Activated CD8-positive, alpha-beta T cell treated with anti-CD3 and anti-CD28 coated beads, Interleukin-2, amount 10 ng/mL, durations not matched to agents 7 days and 5 days (primary cell): ENCODE measurements at places on chromosomes 12 and 14.
A peak's percentile ranks its signal among the peaks of the same experiment; 100 is the strongest.

DNA sequence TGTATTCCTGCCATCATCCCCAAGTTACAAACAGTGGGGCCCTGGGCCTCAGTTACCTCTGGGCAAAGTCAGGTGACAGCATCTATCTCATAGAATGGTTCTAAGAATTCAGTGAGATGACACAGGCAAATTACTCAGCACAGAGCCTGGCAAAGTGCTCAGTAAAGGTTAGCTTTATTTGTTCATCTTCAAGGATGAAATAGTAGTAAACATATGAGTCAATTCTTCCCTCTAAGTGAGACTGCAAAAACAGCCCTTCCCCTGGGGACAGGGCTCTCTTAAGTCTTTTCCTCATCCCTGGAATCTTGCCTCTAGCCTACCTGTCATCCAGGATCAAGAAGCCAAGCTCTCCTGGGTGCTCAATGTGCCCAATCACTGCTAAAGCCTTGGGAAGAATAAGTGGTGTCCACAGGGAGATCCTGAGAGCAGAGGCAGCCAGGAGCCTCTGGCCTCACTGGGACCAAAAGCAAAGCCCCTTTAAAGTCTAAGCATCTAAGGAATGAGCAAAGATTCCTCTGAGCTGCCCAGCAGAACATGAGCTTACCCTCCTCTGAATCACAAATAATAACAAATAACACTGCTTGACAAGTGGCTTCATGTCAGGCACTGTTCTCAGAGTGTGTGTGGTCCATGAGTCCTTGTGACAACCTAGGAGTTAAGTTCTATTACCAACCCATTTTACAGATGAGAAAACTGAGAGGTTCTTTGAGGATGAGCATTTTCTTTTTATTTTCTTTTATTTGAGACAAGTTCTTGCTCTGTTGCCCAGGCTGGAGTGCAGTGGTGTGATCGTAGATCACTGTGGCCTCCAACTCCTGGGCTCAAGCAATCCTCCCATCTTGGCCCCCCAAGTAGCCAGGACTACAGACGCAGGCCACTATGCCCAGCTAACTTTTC, 12.1 kb downstream of the NUAK1 start:
- no peaks in the 10 kb centered on the region for H3K4me1 ChIP-seq
- DNase-seq: no peak
- no peak overlapping the region for H3K4me3 ChIP-seq
- H3K27ac ChIP-seq: no peak overlapping the region

GRCh38 chr12:91983935-91984334, 161.7 kb downstream of the BTG1 start:
- H3K36me3 ChIP-seq: no peaks in the 10 kb centered on the region
- H3K27ac ChIP-seq: no peak overlapping the region
- peaks cover 21% of the 10 kb centered on the region for H3K4me1 ChIP-seq
- DNase-seq: no peak
- no peak overlapping the region for H3K4me3 ChIP-seq

DNA sequence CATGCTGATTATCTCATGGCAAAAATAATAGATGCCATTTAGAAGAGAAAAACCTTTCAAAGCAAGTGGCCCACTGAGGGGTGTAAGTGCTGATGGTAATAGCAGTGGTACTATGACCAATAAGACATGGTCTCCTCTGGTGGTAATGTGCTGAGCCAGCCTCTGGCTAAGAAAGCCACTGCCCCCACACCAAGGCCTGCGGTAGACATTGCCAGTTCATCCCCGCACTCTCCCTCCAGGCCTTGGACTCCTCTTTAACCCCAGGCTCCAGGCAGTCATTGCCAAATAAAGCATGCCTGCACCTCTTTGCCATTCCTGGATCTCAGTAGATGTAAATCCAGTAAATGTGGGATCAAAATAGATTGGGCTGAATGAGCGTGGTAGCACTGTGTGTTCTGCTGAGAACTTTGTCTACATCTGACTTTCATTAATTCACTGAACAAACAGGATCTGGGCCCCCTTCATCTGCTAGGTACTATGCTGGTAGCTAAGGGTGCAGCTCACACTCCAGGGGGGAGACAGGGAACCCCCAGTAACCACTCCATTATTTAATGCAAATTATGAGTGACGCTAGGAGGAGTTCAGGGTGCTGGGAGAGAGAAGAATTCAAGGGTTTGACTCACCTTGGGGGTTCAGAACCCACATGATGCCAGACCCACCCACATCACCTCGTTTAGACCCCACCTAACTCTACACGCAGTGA, 89.3 kb downstream of the BCL11B start:
- no peaks in the 10 kb centered on the region for H3K27me3 ChIP-seq
- peaks cover 77% of the 10 kb centered on the region for H3K36me3 ChIP-seq
- DNase-seq: no peak
- H3K27ac ChIP-seq: peak overlapping the region; percentile 89
- peaks cover 99% of the 10 kb centered on the region for H3K4me1 ChIP-seq
- peak overlapping the region; percentile 25 for H3K4me3 ChIP-seq

DNA sequence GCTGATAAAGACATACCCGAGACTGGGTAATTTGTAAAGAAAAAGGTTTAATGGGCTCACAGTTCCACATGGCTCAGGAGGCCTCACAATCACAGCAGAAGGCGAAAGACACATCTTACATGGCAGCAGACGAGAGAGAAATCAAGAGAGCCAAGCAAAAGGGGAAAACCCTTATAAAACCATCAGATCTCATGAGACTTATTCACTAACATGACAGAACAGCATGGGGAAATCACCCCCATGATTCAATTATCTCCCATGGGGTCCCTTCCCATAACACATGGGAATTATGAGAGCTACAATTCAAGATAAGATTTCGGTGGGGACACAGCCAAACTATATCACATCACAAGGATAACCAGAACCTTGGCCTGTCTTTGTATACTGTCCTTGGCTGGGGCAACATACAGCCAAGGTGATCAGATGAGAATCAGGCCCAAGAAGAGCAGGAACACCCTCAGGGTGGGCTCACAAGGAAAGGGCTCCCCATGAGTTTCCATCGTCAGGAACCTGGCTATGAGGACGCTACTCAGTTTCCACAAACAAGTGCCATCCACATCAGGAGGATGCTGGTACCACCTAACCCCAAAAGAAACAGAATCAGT, 152.7 kb downstream of the FOXN3 start:
- H3K4me1 ChIP-seq: peaks cover 5% of the 10 kb centered on the region
- no peak overlapping the region for H3K4me3 ChIP-seq
- DNase-seq: no peak
- H3K27me3 ChIP-seq: no peaks in the 10 kb centered on the region

- no peaks in the 10 kb centered on the region for H3K27me3 ChIP-seq
- no peak overlapping the region for H3K4me3 ChIP-seq
- H3K36me3 ChIP-seq: peaks cover 76% of the 10 kb centered on the region
- no peak overlapping the region for H3K27ac ChIP-seq
Measured at GRCh38 chr14:64423987-64424386, 35.8 kb downstream of the MTHFD1 start.

DNA sequence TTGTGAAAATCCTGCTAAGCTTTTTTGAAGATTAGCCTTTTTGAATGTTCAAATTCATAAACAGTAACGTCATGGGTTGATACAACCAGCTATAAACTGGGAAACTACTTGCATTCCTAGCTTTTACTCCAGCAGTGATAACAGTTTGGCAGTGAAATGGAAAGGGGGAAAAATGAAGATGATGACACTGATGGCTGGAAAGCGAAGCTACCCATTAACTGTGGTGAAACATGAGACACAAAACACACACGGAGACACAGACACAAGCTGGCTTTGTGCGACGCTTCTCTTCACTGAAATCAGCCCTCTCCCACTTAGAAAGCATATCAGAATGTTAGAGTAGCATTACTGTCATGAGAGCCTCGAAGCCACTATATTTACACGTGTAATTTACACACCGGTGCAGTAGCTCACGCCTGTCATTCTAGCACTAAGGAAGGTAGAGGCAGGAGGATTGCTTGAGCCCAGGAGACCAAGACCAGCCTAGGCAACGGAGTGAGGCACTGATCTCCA, 15.7 kb downstream of the VPS37B start:
- H3K36me3 ChIP-seq: peaks cover 36% of the 10 kb centered on the region
- peaks cover 86% of the 10 kb centered on the region for H3K4me1 ChIP-seq
- no peaks in the 10 kb centered on the region for H3K27me3 ChIP-seq
- no peak overlapping the region for H3K27ac ChIP-seq
- H3K4me3 ChIP-seq: no peak overlapping the region
- DNase-seq: no peak

- peak overlapping the region; percentile 88 for H3K4me3 ChIP-seq
- peak overlapping the region; percentile 94 for H3K27ac ChIP-seq
- no peak for DNase-seq
- H3K4me1 ChIP-seq: peaks cover 76% of the 10 kb centered on the region
Measured at GRCh38 chr14:105066240-105067071, 1.2 kb upstream of the GPR132 start.

GRCh38 chr14:101839236-101839635, 77.7 kb downstream of the PPP2R5C start:
- H3K27me3 ChIP-seq: no peaks in the 10 kb centered on the region
- peaks cover 89% of the 10 kb centered on the region for H3K4me1 ChIP-seq
- H3K36me3 ChIP-seq: peaks cover 42% of the 10 kb centered on the region
- peak overlapping the region; percentile 89 for H3K27ac ChIP-seq
- H3K4me3 ChIP-seq: no peak overlapping the region

- DNase-seq: no peak
- no peak overlapping the region for H3K4me3 ChIP-seq
- no peaks in the 10 kb centered on the region for H3K4me1 ChIP-seq
Measured at GRCh38 chr14:31336646-31337045, 83.7 kb downstream of the HEATR5A start.

DNA sequence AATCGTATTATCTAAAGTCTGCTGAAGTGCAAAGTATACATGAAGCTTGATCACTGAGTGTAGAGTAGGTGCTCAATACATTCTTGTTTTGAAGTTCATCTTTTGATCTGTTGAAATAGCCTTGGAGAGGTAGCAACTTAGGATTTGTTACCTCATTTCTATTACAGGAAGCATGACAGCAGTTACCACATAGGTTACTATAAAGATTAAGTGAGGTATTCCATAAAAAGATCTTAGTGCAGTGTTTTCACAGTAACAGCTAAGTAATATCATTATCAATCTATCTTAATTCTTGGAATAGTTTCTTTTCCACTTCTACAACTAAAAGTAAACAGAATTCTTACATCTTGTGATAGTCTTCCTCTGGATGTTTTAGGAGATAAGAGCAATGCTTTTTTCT, 50.9 kb downstream of the BTBD7 start:
- H3K4me1 ChIP-seq: no peaks in the 10 kb centered on the region
- H3K36me3 ChIP-seq: peaks cover 9% of the 10 kb centered on the region
- no peak overlapping the region for H3K27ac ChIP-seq
- H3K27me3 ChIP-seq: no peaks in the 10 kb centered on the region
- no peak for DNase-seq

DNA sequence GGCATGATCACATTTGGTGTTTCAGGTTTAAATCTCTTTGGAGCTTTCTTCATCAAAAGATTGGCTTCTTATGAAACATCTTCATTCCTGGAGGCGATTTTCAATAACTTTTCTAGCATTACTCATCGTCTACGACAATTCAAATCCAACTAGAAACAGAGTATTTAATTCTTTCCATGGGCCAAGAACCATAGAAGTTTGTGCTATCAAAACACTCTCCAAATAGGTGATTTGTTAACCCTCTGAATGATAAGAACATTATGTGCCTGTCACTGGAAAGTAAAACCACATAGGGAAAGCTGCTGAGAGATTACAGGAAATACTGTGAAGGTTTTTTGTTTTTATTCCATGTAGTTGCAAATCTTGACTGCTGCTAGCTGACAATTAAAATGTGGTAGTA, 6.9 kb upstream of the DCN start:
- DNase-seq: no peak
- no peaks in the 10 kb centered on the region for H3K36me3 ChIP-seq
- H3K27ac ChIP-seq: no peak overlapping the region
- H3K4me1 ChIP-seq: no peaks in the 10 kb centered on the region

DNA sequence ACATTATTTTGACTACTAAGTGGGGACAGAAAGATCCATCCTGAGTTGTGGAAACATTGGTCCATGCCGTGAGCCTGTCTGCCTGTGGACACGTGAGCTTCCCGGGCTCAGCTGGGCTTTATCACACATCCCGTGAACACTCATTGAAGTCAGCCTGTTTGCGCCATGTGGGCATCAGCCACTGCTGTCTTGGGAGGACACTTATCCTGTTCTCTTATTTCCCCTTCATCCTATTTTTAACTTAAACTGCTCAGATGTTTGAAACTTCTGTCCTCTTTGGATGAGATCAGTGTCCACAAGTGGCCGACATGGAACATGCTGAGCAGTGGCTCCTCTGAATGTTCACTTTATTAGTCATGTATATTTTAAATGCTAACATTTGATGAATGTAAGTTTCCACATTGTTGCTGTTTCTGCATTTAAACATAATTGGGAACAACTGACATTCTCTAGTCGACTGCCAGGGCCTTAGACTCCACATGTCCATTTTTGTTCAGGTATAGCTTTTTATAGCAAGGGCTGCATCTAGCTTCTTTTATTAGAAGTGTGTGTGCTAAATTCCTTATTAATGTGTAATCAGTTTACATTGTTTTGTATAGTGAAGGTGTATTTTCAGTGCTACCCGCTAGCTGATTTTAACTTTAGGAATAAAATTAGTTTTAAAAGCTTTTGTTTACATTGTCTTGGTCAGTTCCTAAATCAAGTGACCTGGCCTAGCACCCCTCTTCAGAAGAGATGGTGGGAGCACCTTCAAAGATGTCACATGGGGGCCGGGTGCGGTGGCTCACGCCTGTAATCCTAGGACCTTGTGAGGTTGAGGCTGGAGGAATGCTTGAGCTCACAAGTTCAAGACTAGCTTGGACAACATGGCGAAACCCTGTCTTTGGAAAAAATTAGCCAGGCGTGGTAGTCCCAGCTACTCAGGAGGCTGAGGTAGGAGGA, 24.0 kb downstream of the RNF34 start:
- H3K4me1 ChIP-seq: peaks cover 2% of the 10 kb centered on the region
- peaks cover 71% of the 10 kb centered on the region for H3K36me3 ChIP-seq
- H3K27ac ChIP-seq: no peak overlapping the region
- H3K4me3 ChIP-seq: no peak overlapping the region

- peaks cover 4% of the 10 kb centered on the region for H3K27me3 ChIP-seq
- no peaks in the 10 kb centered on the region for H3K36me3 ChIP-seq
- H3K4me3 ChIP-seq: no peak overlapping the region
- H3K4me1 ChIP-seq: no peaks in the 10 kb centered on the region
- no peak for DNase-seq
- no peak overlapping the region for H3K27ac ChIP-seq
Measured at GRCh38 chr12:14545144-14546124, 22.2 kb downstream of the PLBD1 start.

DNA sequence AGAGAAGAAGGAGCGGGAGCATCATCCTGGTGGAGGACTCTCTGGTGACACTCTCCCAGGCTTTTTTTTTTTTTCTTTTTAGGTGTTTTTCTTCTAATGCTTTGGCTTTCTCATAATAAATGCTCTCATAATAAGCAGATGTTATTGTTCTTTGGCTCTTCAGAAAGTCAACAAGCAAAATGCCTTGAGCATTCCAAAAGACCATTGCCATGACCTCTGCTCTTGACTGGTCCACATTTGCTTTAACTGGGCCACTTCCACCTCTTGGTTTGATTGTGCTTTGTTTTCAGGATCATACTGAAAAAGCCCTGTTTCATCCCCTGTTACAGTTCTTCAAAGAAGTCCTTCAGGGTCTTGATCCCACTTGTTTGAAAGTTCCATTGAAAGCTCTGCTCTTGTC, 36.9 kb downstream of the CRACR2A start:
- peaks cover 6% of the 10 kb centered on the region for H3K4me1 ChIP-seq
- DNase-seq: no peak
- H3K27me3 ChIP-seq: no peaks in the 10 kb centered on the region
- H3K27ac ChIP-seq: no peak overlapping the region
- H3K36me3 ChIP-seq: peaks cover 46% of the 10 kb centered on the region
